Karpas-422 (cell line): ENCODE measurements at places on chromosomes 5 and 9. TPM values are rescaled to one million over a fixed set of nuclear protein-coding genes. Genes with fewer than 3 reads are reported as not detected.

Gene SPOUT1
- total RNA-seq = 28.6 and 42.5 TPM in 2 replicates

Gene HAPLN1
- total RNA-seq = not detected in 2 replicates

- DNase-seq = no peak
- H3K4me1 ChIP-seq = no peaks in the 10 kb centered on the region
- no peaks in the 10 kb centered on the region for H3K36me3 ChIP-seq
- H3K27me3 ChIP-seq = no peaks in the 10 kb centered on the region
These were observed 82.7 kb upstream of the NEURL1B start for GRCh38 chr5:172558076-172558976.

DNA sequence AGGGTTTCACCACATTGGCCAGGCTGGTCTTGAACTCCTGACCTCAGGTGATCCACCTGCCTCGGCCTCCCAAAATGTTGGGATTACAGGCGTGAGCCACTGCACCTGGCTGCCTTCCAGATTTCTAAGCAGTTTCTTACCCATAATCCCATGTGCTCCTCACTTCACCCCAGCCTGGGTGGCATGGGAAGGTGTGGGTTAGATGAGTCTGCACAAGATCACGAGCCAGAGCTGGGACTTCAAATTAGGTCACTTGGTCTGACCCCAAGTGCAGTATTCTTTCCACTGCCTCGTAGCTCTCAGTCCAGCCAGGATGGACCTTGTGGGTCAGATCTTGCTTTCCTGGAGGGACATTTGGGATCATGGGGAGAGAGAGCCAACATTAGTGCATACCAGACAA lies 37.5 kb upstream of the STRBP start:
- DNase-seq = no peak
- H3K4me3 ChIP-seq = no peak overlapping the region
- H3K27ac ChIP-seq = no peak overlapping the region

DNA sequence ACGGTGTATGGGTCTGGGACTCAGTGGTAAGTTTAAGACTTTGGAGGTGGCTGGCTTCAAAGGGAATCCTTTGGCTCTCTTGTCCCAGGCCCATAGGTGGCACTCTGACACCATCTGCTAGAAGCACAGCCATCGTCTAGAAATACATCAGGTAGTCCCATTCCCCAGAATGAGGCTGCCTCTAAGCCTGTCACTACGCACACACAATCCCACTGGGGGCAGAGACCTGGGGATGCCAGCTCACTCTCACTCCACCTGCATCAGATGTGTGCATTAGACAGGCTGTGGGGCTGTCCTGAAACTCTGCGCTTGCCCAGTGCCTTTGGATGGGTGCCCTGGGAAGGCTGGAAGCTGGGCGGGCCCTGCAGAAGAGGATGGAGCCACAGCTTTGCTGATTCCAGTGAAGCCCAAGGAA lies 127.5 kb upstream of the PANK3 start:
- H3K27ac ChIP-seq = no peak overlapping the region
- no peak overlapping the region for H3K4me3 ChIP-seq
- no peaks in the 10 kb centered on the region for H3K27me3 ChIP-seq
- H3K36me3 ChIP-seq = no peaks in the 10 kb centered on the region
- no peaks in the 10 kb centered on the region for H3K4me1 ChIP-seq

DNA sequence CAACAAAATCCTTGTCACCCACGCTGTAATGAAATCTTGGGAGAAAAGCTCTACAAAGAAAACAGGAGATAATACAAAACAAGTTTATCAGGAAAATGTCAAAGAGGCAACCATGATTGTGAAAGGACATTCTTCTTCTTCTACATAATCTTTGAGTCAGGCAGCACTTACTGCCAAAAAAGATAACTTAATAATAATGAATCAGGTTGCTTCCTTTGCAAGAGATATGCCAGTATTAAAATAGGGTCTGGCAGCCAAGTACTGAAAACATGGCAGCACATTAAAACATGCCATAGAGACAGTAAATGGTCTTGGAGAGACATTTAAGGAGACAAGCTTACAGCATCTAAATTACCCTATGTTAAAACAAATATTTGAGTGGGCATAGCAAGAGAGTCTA lies 1573.4 kb downstream of the EFNA5 start:
- H3K27me3 ChIP-seq = no peaks in the 10 kb centered on the region
- no peak for DNase-seq
- H3K4me1 ChIP-seq = no peaks in the 10 kb centered on the region
- H3K4me3 ChIP-seq = no peak overlapping the region
- no peak overlapping the region for H3K27ac ChIP-seq

GRCh38 chr9:131275332-131276093 lies 797 bp downstream of the FAM78A start:
- peak overlapping the region; percentile 83 for H3K4me3 ChIP-seq
- H3K27ac ChIP-seq = peak overlapping the region; percentile 82
- H3K27me3 ChIP-seq = no peaks in the 10 kb centered on the region
- no peaks in the 10 kb centered on the region for H3K36me3 ChIP-seq
- peaks cover 49% of the 10 kb centered on the region for H3K4me1 ChIP-seq
- peak; percentile 87 for DNase-seq

DNA sequence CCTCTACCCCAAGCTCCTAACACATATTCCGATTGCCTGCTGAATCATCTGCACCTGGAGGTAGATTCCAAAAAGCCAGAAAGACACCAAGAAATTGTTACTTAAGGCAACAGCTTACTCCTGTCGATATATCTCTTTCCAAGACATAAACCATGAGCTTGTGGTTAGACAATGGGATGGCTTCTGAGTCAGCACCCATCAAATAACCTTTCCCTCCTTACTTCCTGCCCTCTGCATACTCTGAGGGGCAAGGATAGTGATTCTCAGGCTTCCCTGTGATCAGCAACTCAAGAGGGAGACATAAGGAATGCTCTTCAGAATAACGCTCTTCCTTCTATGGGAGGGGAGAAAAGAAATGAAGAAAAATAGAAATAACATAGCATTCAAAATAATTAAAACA lies 70.9 kb downstream of the TMEM215 start:
- peaks cover 4% of the 10 kb centered on the region; the same call in 1 of the 2 replicates for H3K4me1 ChIP-seq
- no peaks in the 10 kb centered on the region for H3K27me3 ChIP-seq
- H3K36me3 ChIP-seq = no peaks in the 10 kb centered on the region
- no peak overlapping the region for H3K4me3 ChIP-seq

- H3K4me1 ChIP-seq = no peaks in the 10 kb centered on the region
- H3K27me3 ChIP-seq = no peaks in the 10 kb centered on the region
- no peaks in the 10 kb centered on the region for H3K36me3 ChIP-seq
- no peak overlapping the region for H3K27ac ChIP-seq
- no peak overlapping the region for H3K4me3 ChIP-seq
These were observed 13.3 kb downstream of the SPATA9 start for GRCh38 chr5:95669540-95669939.

GRCh38 chr5:13913962-13914361 lies 30.5 kb downstream of the DNAH5 start:
- H3K4me1 ChIP-seq = no peaks in the 10 kb centered on the region
- no peak for DNase-seq
- no peaks in the 10 kb centered on the region for H3K36me3 ChIP-seq
- H3K4me3 ChIP-seq = no peak overlapping the region
